ENCODE measurements at places on chromosomes 4 and X.
A peak's percentile ranks its signal among the peaks of the same experiment; 100 is the strongest.

DNA sequence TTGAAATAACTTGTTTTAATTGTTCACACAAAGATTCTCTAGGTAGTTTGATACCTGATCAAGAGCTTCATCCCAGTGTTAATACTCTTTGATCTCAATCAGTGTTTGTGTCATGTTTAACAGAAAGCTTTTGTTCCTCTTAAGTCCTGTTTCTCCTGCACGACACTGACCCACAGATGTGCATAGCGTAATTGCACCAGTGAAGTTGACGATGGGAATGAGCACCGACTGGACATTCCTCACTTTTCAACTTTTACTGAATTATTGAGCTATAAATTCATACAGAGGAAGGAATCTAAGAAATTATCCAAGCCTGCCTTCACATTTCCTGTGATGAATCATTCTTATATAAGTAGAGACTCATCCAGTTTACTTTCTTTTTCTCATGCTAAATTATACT lies 878.7 kb upstream of the TENM3 start:
- no peak overlapping the region for H3K4me3 ChIP-seq
- H3K27ac ChIP-seq, result no peak overlapping the region
- DNase-seq, result no peak
- H3K36me3 ChIP-seq, result no peaks in the 10 kb centered on the region

DNA sequence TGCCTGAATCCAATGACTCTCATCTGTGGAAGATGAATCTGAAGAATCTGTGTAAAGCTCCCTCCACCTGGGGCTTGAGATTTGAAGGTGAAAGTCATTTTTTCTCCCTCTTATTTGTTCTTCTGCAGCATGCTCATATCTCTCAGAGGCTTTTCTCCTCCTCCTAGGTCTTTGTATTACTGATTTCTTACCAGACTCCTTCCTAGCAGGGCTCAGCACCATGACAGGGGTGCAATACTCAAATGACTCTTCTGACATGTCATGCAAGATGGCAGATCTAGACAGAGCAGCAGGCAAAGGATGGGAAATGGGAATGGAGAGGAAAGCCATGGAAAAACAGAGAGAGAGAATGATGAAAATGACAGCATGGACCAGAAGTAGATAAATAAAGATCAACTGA lies 118.3 kb downstream of the TMA16 start:
- DNase-seq, result no peak
- H3K27me3 ChIP-seq, result no peaks in the 10 kb centered on the region
- no peaks in the 10 kb centered on the region for H3K4me1 ChIP-seq
- H3K27ac ChIP-seq, result no peak overlapping the region

GRCh38 chr4:26049447-26049846 lies 135.4 kb downstream of the SMIM20 start:
- H3K4me3 ChIP-seq, result no peak overlapping the region
- H3K4me1 ChIP-seq, result no peaks in the 10 kb centered on the region
- H3K36me3 ChIP-seq, result no peaks in the 10 kb centered on the region
- no peaks in the 10 kb centered on the region for H3K27me3 ChIP-seq
- DNase-seq, result no peak

GRCh38 chr4:917992-918391 lies 14.1 kb downstream of the GAK start:
- H3K27ac ChIP-seq, result no peak overlapping the region
- peak; percentile 2 for DNase-seq
- H3K27me3 ChIP-seq, result no peaks in the 10 kb centered on the region

GRCh38 chr4:76144546-76144945 lies 3.7 kb downstream of the NUP54 start:
- no peaks in the 10 kb centered on the region for H3K27me3 ChIP-seq
- H3K4me3 ChIP-seq, result no peak overlapping the region
- H3K27ac ChIP-seq, result no peak overlapping the region

DNA sequence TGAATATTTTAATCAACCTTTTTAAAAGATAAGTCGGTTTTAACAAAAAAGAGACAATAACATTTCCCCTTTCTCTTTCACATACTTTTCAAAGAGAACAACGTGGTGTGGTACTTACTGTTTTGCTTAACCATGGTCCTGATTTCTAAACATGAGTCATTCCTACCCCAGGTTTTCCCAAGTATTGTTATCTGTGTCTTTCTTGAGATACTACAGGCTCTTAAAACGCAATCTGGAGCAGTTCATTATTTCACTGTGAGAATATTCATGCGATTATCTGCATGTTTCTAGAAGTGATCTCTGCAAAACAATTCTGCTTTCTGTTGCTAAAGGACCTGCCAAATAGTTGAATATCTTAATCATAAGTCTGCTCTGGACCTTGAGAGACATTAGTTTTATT lies 127.3 kb downstream of the TENM3 start:
- H3K27me3 ChIP-seq, result no peaks in the 10 kb centered on the region
- peaks cover 8% of the 10 kb centered on the region for H3K4me1 ChIP-seq
- no peak for DNase-seq

GRCh38 chrX:18887177-18887824 lies 96.6 kb downstream of the PHKA2 start:
- H3K27ac ChIP-seq, result no peak overlapping the region
- H3K36me3 ChIP-seq, result no peaks in the 10 kb centered on the region
- no peak overlapping the region for H3K4me3 ChIP-seq
- peaks cover 19% of the 10 kb centered on the region for H3K4me1 ChIP-seq
- H3K27me3 ChIP-seq, result no peaks in the 10 kb centered on the region

- H3K4me1 ChIP-seq, result no peaks in the 10 kb centered on the region
- H3K4me3 ChIP-seq, result no peak overlapping the region
- H3K36me3 ChIP-seq, result no peaks in the 10 kb centered on the region
- no peak for DNase-seq
Measured at GRCh38 chrX:109813236-109813635, 80.2 kb upstream of the ACSL4 start.

GRCh38 chrX:148938348-148938747 lies 437.9 kb downstream of the AFF2 start:
- DNase-seq, result no peak
- no peaks in the 10 kb centered on the region for H3K4me1 ChIP-seq
- no peaks in the 10 kb centered on the region for H3K36me3 ChIP-seq
- H3K27ac ChIP-seq, result no peak overlapping the region

GRCh38 chr4:76758996-76759395 lies 138.9 kb downstream of the SOWAHB start:
- peaks cover 43% of the 10 kb centered on the region for H3K36me3 ChIP-seq
- no peaks in the 10 kb centered on the region for H3K27me3 ChIP-seq
- H3K4me1 ChIP-seq, result peaks cover 5% of the 10 kb centered on the region
- no peak overlapping the region for H3K4me3 ChIP-seq
- peak overlapping the region; percentile 47 for H3K27ac ChIP-seq

DNA sequence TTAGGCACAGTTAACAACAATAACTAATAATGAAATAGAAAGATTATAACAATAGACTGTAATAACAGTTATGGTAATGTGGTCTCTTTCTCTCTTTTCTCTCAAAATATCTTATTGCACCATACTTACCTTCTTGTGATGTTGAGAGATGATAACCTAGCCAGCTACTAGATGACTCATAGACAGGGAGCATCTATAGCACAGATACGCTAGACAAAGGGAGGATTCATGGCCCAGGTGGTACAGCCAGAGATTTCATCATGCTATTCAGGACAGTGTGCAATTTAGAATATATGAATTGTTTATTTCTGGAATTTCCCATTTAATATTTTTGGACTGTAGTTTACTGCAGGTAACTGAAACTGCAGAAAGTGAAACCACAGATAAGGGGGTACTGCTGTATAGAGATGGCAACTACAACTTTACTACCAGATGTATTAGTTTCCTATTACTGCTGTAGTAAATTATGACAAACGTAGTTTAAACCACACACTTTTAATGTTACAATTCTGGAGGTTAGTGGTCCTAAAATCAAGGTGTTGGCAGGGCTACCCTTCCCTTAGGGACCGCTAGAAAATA lies 41.8 kb upstream of the MAGED1 start:
- H3K27me3 ChIP-seq, result no peaks in the 10 kb centered on the region
- no peaks in the 10 kb centered on the region for H3K4me1 ChIP-seq
- DNase-seq, result no peak
- peaks cover 12% of the 10 kb centered on the region for H3K36me3 ChIP-seq

DNA sequence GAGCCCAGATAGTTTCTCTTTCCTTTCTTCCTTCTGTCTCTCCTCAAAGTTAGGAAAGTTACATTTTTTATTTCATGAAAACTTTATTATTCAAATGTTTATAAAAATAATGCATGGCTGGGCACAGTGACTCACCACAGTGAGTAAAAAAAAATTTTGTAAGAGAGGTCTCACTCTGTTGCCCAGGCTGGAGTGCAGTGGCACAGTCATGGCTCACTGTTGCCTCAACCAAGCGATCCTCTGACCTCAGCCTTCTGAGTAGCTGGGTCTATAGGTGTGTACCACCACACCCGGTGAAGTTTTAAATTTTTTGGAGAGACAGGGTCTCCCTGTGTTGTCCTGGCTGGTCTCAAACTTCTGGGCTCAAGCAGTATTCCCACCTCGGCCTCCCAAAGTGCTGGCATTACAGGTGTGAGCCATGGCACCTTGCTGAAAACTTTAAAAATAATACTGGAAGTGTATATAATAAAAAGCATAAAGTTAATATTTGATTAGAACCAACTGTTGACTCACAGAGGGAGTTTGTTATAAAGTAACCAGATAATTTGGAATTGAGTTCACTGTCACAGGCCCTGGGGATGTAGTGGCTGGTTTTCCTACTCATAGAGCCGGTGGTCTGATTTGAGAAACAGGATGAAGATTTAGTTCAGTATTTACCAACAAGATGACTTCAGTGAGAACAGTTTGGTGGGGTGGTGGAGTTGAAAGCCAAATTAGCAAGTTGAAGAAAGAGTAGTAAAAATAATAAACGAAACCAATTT lies 18.0 kb downstream of the CMC4 start:
- H3K4me1 ChIP-seq, result no peaks in the 10 kb centered on the region
- no peak overlapping the region for H3K27ac ChIP-seq
- peaks cover 7% of the 10 kb centered on the region for H3K36me3 ChIP-seq
- no peaks in the 10 kb centered on the region for H3K27me3 ChIP-seq

GRCh38 chr4:155789391-155789790 lies 30.6 kb downstream of the GUCY1B1 start:
- no peaks in the 10 kb centered on the region for H3K27me3 ChIP-seq
- no peak for DNase-seq
- H3K36me3 ChIP-seq, result no peaks in the 10 kb centered on the region
- H3K4me3 ChIP-seq, result no peak overlapping the region
- H3K4me1 ChIP-seq, result no peaks in the 10 kb centered on the region

DNA sequence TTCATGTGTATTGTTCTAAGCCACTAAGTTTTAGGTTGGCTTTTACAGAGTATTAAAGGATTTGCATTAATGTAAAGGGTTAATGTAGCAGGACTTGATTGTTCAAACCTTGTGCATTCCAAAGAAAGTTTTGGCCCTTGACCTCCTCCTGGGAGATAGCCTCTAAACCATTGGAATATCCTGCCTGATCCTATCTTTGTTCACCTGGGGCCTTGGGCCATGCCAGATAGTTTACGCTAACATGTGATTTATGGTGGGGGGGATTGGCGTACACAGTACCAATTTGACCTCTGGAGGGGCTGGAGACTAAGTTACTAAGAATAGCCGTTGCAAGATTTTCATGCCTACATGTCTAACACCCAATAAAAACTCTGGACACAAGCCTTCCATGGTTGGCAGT lies 1002.7 kb upstream of the PABPC4L start:
- DNase-seq, result no peak
- no peaks in the 10 kb centered on the region for H3K27me3 ChIP-seq
- H3K4me3 ChIP-seq, result no peak overlapping the region
- no peaks in the 10 kb centered on the region for H3K4me1 ChIP-seq

DNA sequence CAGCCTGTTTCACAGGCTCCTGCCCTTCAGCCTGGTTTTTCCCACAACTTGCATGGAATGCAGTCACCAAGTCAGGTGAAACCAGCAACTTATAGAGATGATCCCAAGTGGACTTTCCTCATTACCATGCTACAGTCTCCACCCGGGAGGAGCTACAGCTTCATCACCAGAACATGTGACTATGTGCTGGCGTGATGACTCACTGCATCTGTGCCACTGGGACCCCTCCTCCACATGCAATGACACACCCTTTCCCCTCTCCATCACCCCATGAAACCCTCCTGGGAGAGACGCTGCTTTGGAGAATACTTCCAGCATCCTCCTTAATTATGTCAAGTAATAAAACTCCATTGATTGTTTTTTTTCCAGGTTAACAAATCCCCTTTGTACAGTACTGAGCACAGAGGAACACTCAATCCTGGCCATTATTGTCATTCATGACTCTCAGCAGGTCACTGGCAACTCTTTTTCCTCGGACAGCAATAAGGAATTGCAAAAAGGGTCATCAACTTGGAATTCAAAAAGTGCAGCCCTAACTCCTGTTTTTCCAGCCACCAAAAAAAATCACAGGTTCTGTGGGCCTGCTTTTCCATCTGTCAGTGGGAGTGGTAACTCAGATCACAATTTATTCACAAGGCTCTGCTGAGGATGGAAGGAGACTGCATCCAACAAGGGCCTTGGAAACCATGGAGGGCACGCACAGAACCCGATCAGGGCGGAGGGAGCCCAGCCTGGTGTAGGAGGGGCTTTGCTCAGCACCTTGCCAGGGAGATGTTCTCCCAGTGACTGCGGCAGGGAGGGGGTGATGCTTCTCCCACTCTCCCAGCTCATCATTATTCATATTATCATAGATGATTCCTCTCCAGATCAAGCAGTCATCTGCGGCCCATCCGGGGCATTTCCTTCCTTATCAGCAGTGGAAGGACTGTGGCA lies 17.4 kb downstream of the QDPR start:
- peaks cover 4% of the 10 kb centered on the region for H3K36me3 ChIP-seq
- H3K4me3 ChIP-seq, result no peak overlapping the region
- H3K27ac ChIP-seq, result no peak overlapping the region
- DNase-seq, result peak; percentile 21
- H3K27me3 ChIP-seq, result no peaks in the 10 kb centered on the region

GRCh38 chr4:30172416-30172815 lies 547.8 kb upstream of the PCDH7 start:
- no peak for DNase-seq
- H3K27ac ChIP-seq, result no peak overlapping the region
- H3K36me3 ChIP-seq, result no peaks in the 10 kb centered on the region
- H3K4me3 ChIP-seq, result no peak overlapping the region
- no peaks in the 10 kb centered on the region for H3K27me3 ChIP-seq

GRCh38 chr4:145277011-145277410 lies 96.6 kb upstream of the OTUD4 start:
- peaks cover 12% of the 10 kb centered on the region for H3K4me1 ChIP-seq
- no peak for DNase-seq
- H3K27me3 ChIP-seq, result no peaks in the 10 kb centered on the region

- no peak for DNase-seq
- no peaks in the 10 kb centered on the region for H3K4me1 ChIP-seq
- no peaks in the 10 kb centered on the region for H3K36me3 ChIP-seq
- no peaks in the 10 kb centered on the region for H3K27me3 ChIP-seq
Measured at GRCh38 chrX:8867406-8867805, 66.2 kb upstream of the FAM9A start.

GRCh38 chr4:71367546-71367945 lies 28.7 kb downstream of the SLC4A4 start:
- H3K4me1 ChIP-seq, result no peaks in the 10 kb centered on the region
- H3K27ac ChIP-seq, result no peak overlapping the region
- no peaks in the 10 kb centered on the region for H3K36me3 ChIP-seq
- DNase-seq, result no peak
- no peak overlapping the region for H3K4me3 ChIP-seq

GRCh38 chr4:991451-992296 lies 1.5 kb downstream of the SLC26A1 start:
- no peak for DNase-seq
- no peak overlapping the region for H3K4me3 ChIP-seq
- 0 out of 2 replicates have a peak, but pooled peaks cover 3% of the 10 kb centered on the region for H3K4me1 ChIP-seq
- no peaks in the 10 kb centered on the region for H3K36me3 ChIP-seq
- H3K27me3 ChIP-seq, result no peaks in the 10 kb centered on the region
